ENCODE measurements at places on chromosomes 3 and 15.

GRCh38 chr3:15023719-15024118 is 41.4 kb downstream of the MRPS25 start:
- no peak for DNase-seq

- DNase-seq: no peak
These were observed 98.6 kb downstream of the ZIC1 start for GRCh38 chr3:147507638-147508286.

DNA sequence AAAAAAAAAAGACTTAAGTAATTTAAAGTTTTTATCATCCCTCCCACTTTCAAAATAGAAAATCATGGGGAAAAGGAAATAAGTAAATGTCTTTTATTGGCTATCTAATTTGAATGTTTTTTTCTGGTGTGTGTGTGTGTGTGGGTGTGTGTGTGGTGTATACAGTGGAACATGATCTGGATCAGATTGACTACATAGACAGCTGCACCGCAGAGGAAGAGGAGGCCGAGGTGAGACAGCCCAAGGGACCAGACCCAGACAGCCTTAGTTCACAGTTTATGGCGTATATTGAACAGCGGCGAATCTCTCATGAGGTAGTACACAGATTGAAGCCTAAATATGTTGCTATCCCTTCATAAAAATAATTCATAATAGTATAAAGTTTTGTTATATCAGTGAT is 44.5 kb downstream of the LRCH3 start:
- no peak for DNase-seq

DNA sequence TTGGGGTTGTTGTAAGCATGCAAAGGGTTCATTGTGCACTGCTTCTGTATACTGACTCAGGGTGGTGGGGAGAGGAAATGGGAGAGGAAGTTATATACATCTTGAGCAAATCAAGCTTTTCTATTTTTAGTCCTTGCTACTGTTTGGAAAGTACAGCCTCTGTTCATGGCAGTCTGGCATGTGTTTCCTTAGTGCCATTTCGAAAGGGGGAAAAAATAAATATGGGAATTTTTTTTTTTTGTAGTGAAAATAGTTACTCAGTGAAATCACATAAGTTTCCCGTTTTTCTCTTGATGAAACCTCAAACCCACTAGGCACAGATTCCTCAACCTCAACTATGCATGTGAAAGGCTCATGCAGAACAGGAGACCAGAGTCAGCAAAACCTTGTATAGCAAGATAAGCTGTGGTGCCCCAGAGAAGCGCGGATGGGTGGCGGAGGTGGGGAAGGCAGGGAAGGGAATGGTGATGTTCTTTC is 353.3 kb downstream of the LPP start:
- DNase-seq: no peak

DNA sequence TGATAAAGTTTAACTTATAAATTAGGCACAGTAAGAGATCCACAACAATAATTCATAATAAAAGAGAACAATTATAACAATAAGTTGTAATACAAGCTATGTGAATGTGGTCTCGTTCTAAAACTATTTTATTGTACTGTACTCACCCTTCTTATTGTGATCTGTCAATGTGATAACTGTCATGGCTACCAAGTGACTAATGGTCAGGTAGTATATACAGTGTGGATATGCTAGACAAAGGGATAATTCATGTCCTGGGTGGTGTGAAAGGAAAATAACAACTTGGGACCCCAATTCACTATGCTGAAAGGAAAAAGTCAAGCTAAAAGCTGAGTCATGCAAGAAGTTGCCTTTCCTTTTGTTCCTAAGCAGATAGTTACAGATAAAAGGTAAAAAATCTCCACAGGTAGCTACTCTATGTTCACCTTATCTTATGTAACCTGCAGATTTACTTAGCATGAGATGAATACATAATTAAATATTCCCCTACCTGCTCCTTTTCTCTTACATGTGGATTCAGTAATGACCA is 10.7 kb upstream of the CYP8B1 start:
- no peak for DNase-seq

DNA sequence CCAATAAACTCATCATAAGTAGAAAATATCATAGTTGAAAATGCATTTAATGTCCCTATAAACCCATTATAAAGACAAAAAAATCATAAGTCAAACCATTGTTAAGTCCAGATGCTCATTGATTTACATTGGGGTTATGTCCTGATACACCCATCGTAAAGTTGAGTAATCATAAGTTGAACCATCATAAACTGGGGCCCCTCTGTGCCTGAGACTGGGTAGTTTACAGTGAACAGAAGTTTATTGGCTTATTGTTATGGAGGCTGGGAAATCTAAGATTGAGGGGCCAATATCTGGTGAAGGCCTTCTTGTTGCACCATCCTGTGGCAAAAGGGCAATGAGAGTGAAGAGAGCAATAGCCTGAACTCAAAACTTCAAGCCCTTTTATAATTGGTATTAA is 10.6 kb downstream of the MKRN3 start:
- DNase-seq: no peak

- DNase-seq: no peak
These were observed 234.3 kb upstream of the CCDC54 start for GRCh38 chr3:107142786-107143575.

DNA sequence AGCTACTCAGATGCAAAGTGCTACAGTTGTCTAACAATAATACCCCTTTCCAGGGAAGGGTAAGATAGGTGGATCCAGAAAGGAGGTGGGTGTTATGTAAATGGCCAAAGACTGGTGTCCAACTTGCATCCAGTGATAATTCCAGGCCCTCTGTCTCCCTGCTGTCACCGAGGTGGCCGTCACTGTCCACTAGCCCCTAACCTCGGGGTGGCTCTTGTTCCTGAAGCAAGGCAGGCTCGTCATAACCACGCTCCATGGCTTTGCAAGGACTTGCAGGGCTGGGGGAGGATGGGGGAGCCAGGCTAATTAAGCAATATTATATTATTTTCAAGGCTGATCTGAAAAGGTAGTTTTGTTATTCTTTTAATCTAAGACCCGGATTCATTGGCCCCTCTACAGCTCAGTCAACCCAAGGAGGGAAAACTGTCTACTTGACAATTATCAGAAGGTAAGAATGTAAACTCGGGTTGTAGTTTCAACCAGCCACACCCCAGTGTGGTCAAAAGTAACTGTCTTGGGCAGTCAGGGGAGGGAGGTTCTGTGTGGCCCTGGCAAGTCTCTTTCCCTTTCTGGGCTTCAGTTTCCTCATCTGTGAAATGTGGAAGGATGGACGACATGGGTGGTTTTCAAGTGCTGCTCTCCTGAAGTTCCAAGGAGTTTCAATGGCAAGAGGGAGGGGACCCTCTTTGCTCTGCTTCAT is 220.1 kb upstream of the BHLHE40 start:
- DNase-seq: no peak

GRCh38 chr3:129822241-129822640 is 71.3 kb downstream of the TMCC1 start:
- no peak for DNase-seq

DNA sequence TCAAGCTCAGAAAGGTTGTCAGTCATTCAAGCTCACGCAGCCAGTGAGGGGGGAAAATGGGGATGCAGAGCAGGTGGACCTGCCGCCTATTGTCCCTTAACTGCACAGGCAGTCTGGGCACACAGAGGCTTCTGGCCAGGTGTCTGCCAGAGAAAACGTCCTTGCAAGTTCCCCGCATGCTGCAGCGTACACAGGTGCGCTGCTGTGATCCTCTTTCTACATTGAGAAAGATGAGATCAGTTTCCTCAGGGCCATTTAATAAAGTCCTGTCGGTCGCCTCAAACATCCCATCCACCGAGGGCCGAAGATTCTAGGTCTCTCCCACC is 445 bp upstream of the TSEN2 start:
- no peak for DNase-seq

GRCh38 chr3:171565481-171566058 is 105.4 kb upstream of the TNIK start:
- DNase-seq: no peak

GRCh38 chr15:25171111-25171811 is 216.5 kb downstream of the SNRPN start:
- no peak for DNase-seq

DNA sequence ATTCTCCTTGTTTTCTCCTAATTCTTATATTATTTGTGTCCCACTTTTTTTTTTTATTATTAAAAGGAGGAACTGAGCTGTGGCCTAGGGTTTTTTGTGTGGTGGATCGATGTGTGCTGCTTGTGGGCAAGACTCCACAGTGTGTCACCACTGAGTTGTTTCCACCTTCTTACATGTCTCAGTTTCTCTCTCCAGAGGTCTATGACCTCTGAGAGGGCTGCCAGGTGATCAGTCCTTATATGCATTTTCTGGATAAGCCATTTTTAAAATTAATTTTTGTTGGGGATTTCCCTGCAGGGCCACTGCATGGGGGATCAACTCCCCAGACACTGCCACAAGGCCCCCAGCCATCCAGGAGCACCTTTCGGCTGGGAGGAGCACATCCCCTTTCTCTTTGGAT is 27.8 kb downstream of the IQCF6 start:
- DNase-seq: no peak

DNA sequence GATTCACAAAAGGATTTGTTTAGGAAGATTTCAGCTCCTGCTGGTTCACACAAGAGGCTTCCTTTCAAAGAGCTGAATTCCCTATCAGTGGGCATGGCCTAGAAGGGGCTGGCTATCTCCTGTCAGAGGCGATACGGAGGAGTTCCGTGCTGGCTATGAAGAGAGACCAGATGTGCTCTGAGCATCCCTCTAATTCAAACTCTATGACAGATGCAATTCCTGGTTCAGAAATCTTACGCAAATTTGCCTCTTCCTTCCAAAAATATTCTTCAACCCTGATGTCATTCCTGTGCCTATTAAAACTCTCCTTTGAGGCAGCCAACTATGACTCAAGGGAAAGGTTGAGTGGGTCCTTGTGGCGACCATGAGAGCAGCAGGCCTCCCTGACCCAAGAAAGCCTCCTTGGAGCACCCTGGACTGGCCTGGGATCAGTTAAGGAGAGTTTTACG is 139.3 kb upstream of the HES1 start:
- no peak for DNase-seq

GRCh38 chr3:193029800-193030199 is 112.1 kb upstream of the MB21D2 start:
- no peak for DNase-seq

GRCh38 chr3:190326930-190327329 is 4.7 kb upstream of the CLDN1 start:
- DNase-seq: no peak

- DNase-seq: no peak
These were observed 166.7 kb upstream of the PRICKLE2 start for GRCh38 chr3:64392001-64392400.

DNA sequence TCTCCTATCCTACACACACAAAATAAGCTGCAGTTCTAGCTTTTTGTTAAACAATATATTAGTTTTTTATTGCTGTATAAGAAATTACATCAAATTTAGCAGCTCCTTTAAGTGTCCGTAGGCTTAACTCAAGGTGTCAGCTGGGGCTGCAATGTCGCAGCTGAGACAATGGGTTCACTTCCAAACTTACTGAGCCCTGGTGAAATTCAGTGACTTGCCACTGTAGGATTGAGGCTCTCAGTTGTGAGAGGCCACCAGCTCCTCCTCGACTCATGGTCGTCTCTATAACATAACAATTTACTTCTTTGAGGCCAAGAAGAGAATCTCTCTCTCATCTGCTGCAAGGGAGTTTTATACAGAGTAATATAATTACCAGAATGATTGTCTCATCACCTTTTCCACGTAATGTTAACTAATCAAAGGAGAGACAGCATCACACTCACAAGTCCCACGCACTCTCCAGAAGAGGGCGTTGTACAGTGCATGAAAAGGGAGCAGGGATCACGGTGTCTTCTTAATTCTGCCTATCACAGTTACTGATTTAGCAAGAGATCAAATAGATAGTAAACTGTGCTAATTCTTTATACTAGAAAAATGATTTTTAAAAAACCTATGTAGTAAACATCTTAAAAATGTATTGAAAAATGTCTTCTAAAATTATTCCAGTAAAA is 735.6 kb upstream of the GBE1 start:
- no peak for DNase-seq

DNA sequence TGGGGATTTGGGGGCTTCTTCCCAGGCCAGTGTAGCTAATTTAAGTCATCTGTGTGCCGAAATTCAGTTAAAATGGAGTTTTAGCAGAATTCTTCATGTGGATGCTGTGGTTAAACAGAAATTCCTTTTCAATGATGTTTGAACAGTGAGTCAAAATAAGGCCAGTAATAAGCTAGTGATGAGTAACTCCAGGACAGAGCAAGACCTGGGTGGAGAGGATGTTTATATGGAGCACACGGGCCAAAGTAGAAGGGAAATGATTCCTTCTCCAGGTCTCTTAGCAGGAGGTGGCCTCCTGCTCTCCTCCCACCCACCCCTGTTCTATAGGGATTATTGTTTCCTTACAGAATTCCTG is 31.9 kb upstream of the UACA start:
- DNase-seq: no peak

- DNase-seq: no peak
These were observed 42.1 kb downstream of the PLS1 start for GRCh38 chr3:142638291-142638690.

GRCh38 chr3:9866639-9867038 is 13.4 kb downstream of the CIDEC start:
- DNase-seq: no peak

DNA sequence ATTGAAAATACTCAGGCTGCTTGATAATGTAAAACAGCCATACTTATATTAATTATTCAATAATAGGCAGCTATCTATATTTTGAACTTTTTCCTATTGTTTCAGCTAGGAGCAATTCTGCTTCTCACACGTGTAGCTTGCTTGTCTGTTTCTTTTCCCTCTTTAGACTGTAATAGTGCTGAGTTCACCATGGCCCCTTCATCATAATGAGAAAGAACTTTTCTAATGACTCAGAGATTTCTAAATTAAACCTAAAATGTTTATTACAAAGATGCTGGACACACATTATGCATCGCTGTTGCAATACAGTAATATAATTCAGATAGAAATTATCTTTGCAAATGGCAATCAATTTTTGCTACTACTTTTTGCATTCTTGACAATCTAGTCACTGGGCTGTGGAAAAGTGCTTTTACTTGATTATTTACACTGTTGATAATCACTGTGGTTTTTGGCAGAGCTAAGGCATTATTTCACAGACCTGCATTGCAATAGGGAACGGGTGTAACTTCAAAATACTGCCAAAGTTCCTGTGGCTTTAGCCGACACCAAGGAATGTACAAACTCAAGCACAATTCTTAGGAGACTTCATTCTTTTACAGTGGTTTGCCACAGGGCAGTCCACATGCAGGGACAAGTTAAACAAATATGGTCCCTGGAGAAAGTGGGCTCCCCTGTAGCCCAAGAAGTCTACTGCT is 281.0 kb upstream of the TBL1XR1 start:
- no peak for DNase-seq

DNA sequence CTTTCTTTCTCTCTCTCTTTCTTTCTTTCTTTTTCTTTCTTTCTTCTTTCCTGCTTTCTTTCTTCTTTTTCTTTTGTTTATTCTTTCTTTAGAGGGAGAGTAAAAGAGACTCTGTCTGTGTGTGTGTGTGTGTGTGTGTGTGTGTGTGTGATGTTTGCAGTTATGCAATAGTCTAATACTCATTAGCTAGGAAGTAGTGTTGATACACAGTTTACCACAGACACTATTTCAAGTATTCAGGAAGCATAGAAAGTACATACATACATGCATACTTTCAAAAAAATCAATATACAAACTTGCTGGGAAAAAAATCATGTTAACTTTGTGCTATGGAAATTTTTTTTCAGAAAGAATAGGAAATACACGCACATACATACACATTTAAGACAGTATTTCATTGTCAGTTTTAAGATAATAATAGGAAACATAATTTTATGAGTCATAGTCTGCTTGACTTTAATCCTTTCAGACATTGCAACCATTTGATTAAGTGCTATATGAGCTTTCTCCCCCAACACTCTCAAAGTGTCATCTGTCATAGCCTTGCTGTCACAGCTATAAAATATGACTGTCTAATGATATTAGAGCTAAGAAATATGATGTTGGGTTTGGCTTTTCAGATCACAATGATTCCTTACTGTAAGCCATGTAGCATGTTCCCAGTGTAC is 74.9 kb upstream of the EPHA3 start:
- DNase-seq: no peak
